ENCODE measurements at places on chromosomes 1 and 21.

GRCh38 chr1:215807911-215808436, 240.9 kb downstream of the KCTD3 start:
- DNase-seq: no peak

- no peak for DNase-seq
These were observed 7.5 kb upstream of the LORICRIN start for GRCh38 chr1:153251988-153252387.

DNA sequence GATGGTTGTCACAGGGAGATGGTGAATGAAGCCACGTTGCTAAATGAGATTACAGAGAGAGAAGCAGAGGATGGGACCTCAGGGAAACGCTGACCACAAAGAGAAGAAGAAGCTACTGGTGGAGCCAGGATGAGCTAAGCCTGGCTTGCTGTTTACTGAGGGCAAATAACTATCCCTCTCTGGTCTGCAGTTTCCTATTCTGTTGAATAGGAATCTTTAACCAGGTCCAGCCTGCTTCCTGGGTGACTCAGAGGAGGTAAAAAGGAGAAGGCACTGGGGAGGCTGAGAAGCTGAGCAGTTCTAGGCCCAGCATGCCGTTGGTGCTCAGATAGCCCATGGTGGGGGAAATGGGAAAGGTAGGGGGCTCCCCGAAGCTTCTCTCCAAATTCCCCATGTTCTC, 29.6 kb downstream of the DMBX1 start:
- no peak for DNase-seq

DNA sequence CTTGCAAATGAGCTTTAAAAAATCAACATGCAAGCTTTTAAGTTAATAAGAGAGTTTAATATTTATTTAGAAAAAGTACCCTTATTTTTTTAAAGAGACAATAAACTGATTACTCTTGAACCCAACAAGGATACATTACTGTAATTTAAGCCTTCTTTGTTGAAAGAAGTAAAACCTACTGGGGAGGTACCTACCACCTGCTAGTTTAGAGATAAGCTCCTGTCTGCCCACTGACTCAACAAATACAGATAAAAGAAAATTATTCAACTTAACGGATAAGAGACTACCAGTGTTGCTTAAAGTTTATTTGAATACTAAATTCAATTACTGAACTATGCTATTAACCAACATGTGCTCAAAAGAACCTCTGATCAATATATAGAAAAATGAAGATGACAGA, 23.1 kb downstream of the USP24 start:
- DNase-seq: no peak

DNA sequence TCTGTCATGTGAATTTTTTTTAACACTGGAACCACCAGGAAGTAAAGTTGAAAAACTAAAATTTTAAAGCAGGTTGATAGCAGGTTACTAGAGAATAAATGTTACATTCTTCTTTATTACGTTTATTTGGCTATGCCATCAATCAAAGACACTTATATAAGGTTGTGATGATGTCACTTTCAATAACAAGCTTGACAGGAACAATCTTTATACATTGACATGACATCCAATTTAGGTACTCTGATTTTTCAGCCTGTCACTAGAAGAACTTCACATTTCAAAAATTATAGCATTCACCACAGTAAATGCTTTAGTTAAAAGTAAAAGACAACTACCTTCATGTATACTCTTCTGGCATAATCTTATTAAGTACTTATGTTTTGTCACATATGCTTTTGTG, 696.8 kb upstream of the NCAM2 start:
- no peak for DNase-seq

DNA sequence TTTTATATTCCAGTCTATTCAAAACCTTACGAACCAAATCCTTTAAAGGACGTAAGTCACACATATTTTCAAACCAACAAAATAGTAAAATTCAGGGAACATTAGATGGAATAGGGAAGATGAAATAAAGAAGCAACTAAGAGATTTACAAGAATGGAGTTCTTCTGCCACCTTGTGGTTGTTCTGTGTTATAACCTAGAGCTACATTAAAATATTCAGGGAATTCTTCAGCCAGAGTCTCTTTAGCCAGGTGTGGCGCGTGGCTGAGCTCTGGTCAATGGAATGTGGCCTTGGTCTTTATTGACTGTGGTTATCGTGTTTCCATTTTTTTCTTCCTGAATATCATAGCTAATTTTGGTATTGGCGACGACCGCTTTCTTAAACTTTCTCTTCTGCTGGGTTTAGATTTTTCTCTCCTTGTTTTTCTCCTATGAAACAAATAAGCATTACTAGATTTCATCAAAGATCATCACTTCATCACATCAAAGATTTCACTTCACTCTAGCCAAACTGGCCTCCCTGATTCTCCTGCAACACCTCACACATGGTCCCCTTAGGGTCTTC, 221.3 kb downstream of the MRPL39 start:
- DNase-seq: no peak

DNA sequence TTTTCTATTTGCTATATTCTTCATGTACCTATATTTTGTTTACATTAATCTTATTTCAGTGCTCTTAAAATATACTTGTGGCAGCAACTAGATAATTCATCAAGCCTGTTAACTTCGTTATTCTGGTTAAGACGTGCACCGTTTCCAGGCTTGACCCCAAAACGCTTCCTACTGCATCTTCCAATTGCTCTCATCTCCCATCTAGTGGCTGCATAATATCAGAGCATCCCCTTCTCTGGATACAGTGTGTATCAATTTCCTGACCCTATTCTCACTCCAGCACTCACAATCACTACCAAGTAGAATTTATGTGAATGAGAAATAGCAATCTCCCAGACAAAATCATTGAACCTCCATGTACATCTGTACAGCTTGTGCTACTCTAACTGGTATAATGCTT, 1280.3 kb upstream of the B3GALT2 start:
- no peak for DNase-seq

DNA sequence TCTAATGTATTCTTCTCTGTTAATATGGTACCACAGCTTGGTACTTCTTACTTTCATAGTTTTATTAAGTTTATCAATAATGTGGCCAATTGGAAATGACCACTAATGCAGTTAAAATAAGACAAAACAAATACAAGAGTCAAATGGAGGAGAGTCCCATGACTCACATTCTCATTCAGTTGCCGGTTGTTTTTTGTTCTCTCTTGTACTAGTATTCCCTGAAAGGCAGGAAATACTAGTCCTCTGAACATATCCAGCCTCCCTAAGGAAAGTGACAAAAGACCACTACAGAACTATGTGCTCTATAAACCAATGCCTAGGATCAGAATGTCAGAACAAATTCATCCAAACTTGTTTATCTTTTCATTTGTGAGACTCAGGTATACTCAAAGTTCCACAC, 165.2 kb upstream of the SAMSN1 start:
- DNase-seq: no peak

- no peak for DNase-seq
These were observed 5.3 kb upstream of the KLF18 start for GRCh38 chr1:44146536-44147361.

- no peak for DNase-seq
These were observed 27.8 kb downstream of the IGFN1 start for GRCh38 chr1:201218409-201218808.

DNA sequence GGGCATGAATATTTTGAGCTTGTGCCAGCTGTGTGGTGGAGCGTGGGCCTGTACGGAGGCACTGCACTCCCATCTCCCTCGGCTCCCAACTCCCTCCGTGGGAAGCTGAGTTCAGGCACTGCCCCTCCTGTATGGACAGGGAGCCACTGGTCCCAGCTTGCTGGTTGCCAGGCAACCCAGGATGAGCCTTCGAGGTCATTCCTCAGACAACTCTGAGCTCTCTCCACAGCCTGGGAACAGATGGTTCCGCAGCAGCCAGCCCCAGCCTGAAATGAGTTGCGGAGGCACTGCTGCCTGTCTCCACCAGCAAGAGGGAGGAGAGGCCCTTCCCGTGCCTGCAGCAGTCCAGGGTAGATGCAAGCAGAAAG, 58.4 kb upstream of the TENT5B start:
- no peak for DNase-seq

DNA sequence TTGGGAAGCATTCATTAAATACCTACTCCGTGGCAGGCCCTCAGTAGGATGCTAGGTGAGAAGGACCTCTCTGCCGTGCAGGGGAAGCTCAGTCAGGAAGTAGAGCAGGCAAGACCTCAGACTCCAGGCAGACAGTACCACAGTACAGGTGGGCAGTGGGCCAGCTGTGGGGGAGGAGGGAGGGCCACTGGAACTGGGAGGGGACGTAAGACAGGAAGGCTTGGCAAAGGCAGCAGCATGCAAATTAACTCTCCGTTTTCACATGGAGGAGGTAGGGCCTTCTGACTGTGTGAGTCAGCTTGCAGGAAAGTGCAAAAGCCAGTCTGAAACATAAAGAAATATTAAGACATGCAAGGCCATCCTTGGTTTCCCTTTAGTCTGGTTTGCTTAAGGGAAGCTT, 157.7 kb downstream of the TRIM33 start:
- DNase-seq: no peak

DNA sequence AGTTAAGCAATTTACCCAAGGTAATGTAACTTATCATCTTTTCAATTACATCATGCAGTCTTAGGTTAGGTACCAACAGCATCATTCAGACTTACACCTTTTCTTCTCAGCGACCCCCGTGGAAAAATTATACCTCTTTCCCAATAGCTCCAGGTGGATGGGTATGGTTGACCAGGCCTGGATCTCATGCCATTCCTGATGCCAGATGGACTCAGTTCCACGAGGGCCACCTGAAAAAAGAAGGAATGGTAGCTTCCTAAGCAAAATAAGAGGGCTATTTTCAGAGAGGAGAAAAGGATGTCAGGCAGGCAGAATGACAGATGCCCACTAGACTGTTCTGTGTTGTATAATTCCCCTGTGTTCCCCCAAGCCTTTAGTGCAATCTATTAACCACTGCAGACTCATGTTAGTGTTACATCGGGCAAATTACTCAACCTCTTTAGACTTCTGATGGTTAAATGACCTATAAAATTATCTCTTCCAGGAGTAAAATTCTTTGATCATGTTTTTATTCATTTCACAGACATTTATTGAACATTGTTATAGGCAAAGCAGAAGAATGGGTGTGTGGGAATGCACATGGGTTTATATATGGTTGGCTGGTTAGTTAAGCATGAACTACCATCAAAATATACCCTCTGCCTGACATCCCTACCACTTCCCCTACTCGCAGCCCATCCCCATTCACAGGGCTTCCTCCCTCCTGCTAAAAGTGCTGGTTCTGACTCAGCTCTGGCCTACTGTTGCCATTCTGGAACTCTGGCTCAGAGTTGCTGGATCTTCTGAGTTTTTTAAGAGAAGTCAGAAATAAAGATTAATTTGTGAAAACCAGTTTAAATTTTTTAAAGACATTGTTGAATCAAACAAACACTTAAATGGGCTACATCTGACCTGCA, 10.6 kb upstream of the MYSM1 start:
- no peak for DNase-seq

DNA sequence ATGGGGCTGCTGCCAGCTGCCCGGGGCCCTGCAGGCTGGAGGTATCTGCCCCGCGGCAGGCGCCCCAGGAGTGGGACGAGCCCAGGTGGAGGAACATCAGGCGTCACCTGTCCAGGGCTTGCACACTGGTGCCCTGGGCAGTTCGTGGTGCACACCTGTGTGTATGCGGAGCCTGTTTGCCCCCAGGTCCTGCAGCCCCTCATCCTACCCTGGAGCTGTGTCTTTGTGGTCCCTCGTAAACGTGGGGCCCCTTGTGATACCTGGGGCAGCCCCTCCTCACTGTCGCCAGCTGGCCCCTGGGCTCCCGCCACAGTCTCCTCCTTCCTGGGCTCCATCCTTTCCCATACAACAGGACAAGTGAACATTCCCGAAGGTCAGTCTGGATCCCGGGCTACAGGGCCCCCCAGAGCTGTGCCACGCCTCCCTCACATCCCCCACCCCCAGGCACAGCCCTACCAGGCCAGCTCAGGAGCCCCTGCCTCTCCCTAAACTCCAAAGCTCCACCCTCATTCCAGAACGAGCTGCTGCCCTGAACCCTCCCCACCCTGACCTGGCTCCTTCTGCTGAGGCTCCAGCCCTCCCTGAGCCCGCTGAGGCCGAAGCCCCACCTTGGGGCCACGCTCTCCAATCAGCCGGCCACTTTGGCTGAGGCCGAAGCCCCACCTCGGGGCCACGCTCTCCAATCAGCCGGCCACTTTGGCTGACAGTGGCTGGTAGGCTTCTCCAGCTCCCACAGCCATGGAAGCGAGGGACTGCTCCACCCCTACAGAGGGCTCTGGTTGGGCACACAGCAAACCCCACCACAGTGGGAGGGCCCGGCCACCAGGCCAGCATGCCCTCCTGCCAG, 42.6 kb downstream of the UBE2G2 start:
- DNase-seq: no peak

DNA sequence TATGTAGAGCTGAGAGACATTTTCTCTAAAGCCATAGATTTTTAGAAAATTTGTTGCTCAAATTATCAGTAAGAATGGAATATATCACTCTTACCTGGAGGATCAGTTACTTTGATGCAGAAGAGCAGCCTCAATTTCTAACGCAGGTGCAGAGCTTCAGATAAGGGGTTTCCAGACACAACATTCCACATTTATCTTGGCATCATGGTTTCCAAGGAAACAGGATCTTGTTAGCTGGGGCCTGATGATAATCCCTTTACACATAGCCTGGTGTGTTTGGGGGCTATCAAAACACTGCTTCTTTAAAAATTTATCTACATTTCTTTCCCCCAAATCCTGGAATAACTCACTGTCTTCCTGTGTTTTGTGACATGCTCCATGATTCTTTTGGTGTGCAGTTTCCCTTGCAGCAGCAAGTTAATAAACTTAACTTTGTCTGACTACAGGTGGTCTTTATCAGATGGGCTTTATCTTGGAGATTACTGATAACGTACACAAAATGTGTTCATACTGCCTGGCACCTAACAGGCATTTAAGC, 2.7 kb upstream of the STX12 start:
- no peak for DNase-seq

- DNase-seq: no peak
These were observed 19.8 kb downstream of the SMIM12 start for GRCh38 chr1:34839526-34840305.

GRCh38 chr1:18957136-18957521, 653 bp upstream of the IFFO2 start:
- DNase-seq: no peak

DNA sequence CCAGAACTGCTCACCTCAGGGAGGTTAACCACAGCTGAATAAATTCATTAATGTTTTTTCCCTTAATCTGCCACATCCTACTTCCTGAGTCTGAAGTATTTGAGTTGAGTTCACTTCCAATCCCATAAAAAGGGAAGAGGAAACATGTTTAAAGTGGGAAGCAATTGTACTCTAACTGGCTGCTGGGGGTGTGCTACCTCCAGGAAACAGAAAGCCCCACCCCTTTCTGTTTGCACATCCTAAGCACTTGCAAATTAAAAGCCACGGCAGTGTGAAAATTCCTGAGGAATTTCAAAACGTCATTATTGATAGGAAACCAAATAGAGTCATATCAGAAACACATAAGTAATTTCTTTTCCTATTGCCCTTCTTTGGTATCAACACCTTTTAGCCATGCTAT, 307.0 kb upstream of the NR5A2 start:
- no peak for DNase-seq

DNA sequence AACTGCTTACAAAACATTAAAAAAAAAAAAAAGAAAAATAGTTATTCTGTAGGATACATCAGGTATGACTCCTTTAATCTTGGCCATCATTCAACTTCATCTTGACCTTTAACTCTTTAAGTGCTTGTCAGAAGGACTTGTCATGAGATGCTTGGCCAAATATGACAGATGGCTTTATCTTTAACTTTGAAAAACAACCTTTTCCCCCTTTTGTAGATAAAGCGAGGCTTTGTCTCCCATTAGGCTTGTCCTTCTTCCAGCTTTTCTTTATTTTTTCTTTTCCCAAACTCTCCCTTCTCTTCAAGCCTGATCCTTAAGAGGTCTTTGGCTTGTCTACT, 2.3 kb downstream of the SRSF10 start:
- no peak for DNase-seq
